ENCODE measurements at places on chromosomes 13 and 19.

DNA sequence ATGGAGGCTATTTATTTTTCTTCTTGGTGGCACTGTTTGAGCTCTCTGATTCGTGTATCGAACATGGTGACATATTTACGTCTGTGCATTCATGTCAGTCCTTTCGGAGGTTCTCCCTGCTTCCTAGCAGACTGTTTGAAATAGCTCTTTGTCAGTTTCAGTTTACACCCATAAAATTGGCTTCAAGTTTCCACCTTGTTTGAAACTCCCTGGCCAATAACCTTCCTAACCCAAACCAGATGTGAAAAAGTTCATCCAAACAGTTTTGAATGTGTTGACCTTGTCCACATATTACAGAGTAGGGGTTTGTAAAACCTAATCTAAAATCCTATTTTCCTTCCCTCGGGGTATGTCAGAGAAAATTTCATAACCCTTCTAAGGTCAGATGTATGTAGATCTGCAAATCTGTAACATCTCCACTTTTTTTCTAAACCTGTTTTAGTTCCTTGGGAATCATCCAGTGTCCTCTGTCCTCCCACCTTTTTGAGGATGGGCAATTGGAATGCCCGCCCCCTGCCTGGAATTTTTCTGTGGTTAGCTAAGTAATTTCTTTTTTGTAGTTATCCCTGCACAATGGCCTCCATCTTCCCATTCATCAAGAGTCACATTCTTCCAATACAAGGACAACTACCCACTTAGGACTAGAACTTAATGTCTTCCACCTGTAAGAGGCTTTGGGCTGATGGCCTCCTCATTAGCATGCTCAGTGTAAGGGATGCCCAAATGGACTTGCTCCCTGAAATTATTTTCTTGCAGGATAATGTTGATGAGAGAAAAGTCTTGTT lies 499.8 kb downstream of the GPC6 start:
- DNase-seq: no peak

DNA sequence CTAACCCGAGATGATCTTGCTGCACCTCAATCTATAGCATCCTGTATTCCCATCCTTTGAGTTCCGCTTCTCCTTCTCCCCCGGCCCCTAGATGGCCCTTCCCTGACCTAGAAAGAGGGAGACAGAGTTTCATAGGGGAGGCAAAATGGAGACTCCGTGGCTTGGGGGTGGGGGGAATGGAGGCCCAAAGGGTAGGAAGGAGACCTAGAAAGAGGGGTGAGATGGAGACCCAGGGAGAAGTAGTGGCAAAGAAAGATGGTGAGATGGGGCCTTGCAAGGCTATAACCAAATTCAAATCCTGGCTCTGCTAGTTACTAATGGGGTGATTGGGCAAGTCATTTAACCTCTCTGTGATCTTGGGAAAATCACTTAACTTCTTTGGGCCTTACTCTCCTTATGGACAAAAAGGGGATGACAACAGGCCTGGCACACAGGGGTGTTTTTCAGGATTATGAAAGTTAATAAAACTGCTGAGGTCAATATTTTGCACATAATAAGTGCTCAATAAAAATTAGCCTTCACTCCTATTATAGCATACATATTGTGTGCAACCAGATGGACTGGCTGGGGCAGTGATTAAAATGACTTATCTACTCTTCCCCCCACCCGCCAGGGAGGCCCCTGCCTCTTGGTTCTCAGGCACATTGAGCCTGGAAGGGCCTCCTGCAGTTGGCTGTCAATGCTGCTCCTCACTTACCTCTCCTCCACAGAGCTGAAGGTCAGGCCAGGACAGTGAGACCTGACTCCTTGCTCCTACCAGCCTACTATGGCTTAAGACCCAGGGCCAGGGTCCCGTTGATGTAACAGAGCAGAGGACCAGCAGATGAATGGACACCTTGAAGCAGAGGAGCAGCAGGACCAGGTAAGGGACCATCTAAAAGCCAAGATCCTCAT lies 633 bp downstream of the SPHK2 start:
- DNase-seq: no peak

GRCh38 chr13:112558696-112559418 lies 29.1 kb downstream of the TUBGCP3 start:
- no peak for DNase-seq

GRCh38 chr19:883661-884211 lies 9.3 kb downstream of the MED16 start:
- DNase-seq: peak; percentile 91

All from HCT116 (cell line).